T-cell (primary cell): ENCODE measurements at places on chromosomes 13 and 19. TPM values are rescaled to one million over a fixed set of nuclear protein-coding genes. Genes with fewer than 3 reads are reported as not detected.

GIPC3 gene
- 1.5 TPM for total RNA-seq

CEACAM4 gene
- total RNA-seq, result 0.53 TPM

ZNF154 gene
- total RNA-seq, result 7.5 TPM

IGFLR1 gene
- 54.7 TPM for total RNA-seq

B3GLCT gene
- 3.7 TPM for total RNA-seq

DNA sequence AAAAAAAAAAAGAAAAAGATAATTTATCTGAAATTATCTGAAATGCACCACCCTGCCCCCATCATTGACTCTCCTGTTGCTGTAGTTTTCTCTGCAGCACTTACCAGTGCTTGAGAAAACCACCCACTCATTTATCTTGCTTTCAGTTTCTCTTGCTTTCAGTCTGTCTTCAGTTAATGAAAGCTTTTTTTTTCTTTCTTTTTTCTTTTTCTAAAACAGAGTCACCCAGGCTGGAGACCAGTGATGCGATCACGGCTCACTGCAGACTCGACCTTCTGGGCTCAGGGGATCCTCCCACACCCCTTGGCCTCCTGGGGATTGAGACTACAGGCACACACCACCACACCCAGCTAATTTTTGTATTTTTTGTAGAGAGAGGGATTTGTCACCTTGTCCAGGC is 4.3 kb upstream of the ACP5 start:
- H3K27ac ChIP-seq, result peak overlapping the region; percentile 70
- peak overlapping the region; percentile 5 for H3K4me3 ChIP-seq
- H3K36me3 ChIP-seq, result peaks cover 5% of the 10 kb centered on the region
- H3K27me3 ChIP-seq, result peaks cover 2% of the 10 kb centered on the region
- no peak for DNase-seq

GRCh38 chr13:44174769-44175425 is 198.7 kb upstream of the SERP2 start:
- H3K36me3 ChIP-seq, result no peaks in the 10 kb centered on the region
- no peaks in the 10 kb centered on the region for H3K4me1 ChIP-seq
- no peak for DNase-seq
- no peaks in the 10 kb centered on the region for H3K27me3 ChIP-seq
- H3K4me3 ChIP-seq, result no peak overlapping the region

DNA sequence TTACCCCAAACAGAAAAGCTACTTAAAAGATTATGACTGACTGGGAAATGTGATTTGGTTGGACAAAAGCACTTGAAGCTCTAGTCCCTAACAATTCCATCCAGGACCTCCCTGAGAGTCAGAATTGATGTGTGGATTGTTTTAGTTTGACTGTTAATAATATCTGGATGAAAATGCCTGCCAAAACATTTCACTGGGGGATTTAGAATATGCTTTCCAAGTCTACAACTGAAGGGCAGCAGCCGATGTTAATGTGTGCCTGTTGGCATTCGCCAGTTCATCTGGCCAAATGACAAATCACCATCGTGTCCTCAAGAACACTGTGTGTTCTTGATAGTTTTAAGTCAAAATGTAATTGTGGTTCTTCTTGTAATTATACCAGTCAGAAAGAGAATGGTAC is 76.0 kb upstream of the TSC22D1 start:
- no peak for DNase-seq
- H3K27me3 ChIP-seq, result peaks cover 4% of the 10 kb centered on the region
- H3K4me1 ChIP-seq, result no peaks in the 10 kb centered on the region

- DNase-seq, result no peak
- no peaks in the 10 kb centered on the region for H3K27me3 ChIP-seq
- no peak overlapping the region for H3K4me3 ChIP-seq
- no peak overlapping the region for H3K27ac ChIP-seq
Measured at GRCh38 chr13:41820581-41821237, 140.2 kb downstream of the VWA8 start.

DNA sequence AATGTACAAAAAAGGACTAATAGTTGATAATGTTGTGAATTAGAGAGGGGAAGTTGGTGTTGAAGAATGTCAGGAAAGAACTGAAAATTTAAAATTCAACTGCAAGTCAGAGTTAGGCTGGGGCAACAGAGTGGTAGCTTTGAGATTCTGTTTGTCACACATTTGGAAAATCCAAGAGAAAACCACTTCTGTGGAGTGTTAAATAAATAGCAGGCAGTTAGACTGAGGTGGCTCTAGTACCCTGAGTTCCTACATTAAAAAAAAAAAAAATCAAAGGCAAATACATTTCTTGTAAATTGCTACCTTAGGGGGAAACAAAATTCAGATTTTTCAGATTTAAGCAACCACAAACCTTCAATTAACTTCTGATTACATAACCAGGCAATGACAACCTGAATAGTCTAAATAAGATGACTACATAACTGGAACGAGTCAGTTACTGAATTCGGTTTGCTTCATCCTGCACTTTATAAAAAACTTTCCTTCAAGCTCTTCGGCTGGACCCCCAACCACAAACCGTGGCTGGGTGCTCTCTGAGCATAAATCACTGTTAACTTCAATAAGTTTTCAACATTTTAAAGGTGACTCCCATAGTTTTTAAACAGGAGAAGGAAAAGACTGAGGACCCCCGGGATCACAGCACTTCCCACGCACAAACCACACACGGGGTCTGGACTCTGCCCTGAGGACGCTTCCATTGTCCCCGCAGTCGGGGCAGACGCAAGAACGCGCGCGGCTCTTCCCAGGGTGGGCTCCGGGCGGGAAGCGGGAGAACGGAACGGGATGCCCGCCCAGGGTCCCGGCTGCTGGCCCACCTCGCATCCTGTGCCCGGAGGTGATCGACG is 725 bp downstream of the ZNF682 start:
- no peaks in the 10 kb centered on the region for H3K36me3 ChIP-seq
- H3K4me1 ChIP-seq, result peaks cover 13% of the 10 kb centered on the region
- DNase-seq, result no peak
- peak overlapping the region; percentile 69 for H3K27ac ChIP-seq
- peak overlapping the region; percentile 94 for H3K4me3 ChIP-seq

DNA sequence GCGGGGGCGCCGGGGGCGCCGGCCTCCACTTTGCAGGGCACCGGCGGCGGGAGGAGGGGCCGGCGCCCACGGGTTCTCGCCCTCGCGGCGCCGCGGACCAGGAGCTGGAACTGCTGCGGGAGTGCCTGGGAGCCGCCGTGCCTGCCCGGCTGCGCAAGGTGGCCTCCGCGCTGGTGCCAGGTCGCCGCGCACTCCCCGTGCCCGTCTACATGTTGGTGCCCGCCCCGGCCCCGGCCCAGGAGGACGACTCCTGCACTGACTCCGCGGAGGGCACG is 11.9 kb downstream of the C19orf25 start:
- H3K4me1 ChIP-seq, result peaks cover 58% of the 10 kb centered on the region
- no peak overlapping the region for H3K27ac ChIP-seq
- H3K36me3 ChIP-seq, result no peaks in the 10 kb centered on the region
- H3K4me3 ChIP-seq, result no peak overlapping the region
- no peaks in the 10 kb centered on the region for H3K27me3 ChIP-seq

DNA sequence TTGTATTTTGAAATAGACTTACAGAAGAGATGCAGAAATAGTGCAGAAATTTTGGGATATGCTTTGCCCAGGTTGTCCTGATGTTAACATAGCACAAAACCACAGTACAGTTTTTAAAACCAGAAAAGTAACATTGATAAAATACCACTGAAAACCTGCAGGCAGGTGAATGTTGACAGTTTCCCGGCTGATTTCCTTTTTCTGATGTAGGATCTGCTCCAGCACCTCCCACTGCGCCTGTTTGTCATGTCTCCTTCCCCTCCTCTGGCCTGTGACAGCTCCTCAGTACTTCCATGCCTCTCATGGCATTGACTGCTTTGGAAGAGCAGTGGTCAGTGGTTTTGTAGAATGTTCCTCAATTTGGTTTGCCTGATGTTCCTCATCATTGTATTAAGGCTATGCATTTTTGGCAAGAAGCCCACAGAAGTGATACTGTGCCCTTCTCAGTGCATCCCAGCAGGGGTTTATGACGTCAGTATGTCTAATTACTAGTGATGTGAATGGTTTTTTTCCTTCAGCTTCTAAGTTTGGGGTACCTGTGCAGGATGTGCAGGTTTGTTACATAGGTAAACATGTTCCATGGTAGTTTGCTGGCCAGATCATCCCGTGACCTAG is 31.0 kb downstream of the TDRD12 start:
- H3K4me1 ChIP-seq, result peaks cover 15% of the 10 kb centered on the region
- no peaks in the 10 kb centered on the region for H3K36me3 ChIP-seq
- H3K27ac ChIP-seq, result no peak overlapping the region
- no peak overlapping the region for H3K4me3 ChIP-seq
- DNase-seq, result no peak
- H3K27me3 ChIP-seq, result peaks cover 2% of the 10 kb centered on the region

DNA sequence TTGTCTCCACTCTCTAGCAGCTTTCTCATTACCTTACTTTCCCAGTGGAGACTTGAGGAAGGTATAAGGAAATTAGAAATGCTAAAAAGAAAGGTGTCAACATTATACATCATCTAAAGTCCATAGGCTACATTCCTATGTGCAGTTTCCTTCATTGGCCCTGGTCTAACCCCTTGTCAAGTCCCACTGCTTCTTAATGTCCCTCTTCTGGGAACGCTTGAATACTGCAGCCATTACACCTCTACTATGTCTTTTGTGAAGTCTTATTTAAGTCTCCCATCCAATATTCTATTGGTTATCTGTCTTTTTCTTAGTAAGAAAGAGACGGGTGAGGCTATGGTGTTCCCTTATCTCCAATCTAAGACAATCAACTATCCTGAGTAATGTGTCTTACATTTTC is 332.6 kb upstream of the TMTC4 start:
- no peak overlapping the region for H3K4me3 ChIP-seq
- no peaks in the 10 kb centered on the region for H3K4me1 ChIP-seq

- H3K27ac ChIP-seq, result no peak overlapping the region
- no peak overlapping the region for H3K4me3 ChIP-seq
- H3K27me3 ChIP-seq, result no peaks in the 10 kb centered on the region
- H3K4me1 ChIP-seq, result no peaks in the 10 kb centered on the region
- no peaks in the 10 kb centered on the region for H3K36me3 ChIP-seq
- DNase-seq, result no peak
Measured at GRCh38 chr13:33202644-33203169, 82.8 kb downstream of the STARD13 start.

- no peaks in the 10 kb centered on the region for H3K27me3 ChIP-seq
- DNase-seq, result no peak
- no peaks in the 10 kb centered on the region for H3K36me3 ChIP-seq
- no peaks in the 10 kb centered on the region for H3K4me1 ChIP-seq
Measured at GRCh38 chr13:80235967-80236302, 105.0 kb downstream of the SPRY2 start.

DNA sequence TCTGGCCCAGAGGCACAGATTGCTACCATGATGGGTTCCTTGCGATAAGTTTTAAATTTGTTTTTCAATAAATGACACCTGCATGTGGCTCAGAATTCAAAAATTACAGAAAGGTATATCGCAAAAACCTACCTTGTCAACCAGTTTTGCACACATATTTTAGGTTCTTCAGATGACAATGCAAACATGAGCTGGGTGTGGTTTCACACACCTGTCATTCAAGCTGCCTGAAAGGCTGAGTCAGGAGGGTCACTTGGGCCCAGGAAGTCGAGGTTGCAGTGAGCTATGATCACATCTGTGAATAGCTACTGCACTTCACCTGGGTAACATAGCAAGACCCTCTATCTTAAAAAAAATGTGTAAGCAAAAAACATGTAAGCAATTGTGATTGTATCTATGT is 56.1 kb downstream of the DNM2 start:
- H3K36me3 ChIP-seq, result peaks cover 68% of the 10 kb centered on the region
- H3K4me1 ChIP-seq, result peaks cover 23% of the 10 kb centered on the region
- DNase-seq, result no peak

DNA sequence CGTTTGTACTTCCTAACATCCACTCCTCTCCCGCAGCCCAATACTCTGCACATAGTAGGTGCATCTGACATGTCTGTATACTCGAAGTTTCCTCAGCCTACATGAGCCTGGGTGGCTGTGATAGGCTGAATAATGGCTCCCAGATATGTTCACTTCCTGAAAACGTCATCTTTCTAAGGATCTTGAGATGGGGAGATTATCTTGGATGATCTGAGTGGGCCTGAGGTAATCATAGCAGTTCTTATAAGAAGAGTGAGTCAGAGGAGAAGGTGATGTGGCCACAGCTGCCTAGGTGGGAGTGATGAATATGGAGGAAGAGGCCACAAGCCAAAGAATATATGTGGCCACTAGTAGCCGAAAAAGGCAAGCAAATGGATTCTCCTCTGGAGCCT is 84.2 kb downstream of the AKAP11 start:
- H3K27ac ChIP-seq, result peak overlapping the region; percentile 12
- no peak for DNase-seq
- H3K4me1 ChIP-seq, result peaks cover 30% of the 10 kb centered on the region

DNA sequence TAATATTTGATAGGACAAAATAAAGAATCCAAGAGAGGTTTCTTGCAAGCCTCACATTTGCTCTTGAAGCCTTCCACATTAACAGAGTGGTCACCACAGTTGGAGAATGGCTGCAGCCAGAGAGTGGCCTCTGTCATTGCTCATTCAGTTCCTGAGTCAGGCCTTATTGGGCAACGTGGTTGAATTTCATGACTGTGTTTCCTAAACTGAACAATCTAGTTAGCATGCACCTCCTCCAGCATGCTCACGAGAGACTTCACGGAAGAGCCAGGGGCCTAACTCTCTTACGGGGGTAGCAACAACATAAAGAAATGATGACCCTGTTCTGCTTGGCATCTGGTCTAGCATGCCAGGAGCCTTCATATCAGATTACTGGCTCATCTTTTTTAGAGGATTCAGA is 9.6 kb upstream of the UBL3 start:
- no peak overlapping the region for H3K4me3 ChIP-seq
- no peaks in the 10 kb centered on the region for H3K27me3 ChIP-seq
- H3K36me3 ChIP-seq, result no peaks in the 10 kb centered on the region
- H3K4me1 ChIP-seq, result no peaks in the 10 kb centered on the region
- no peak for DNase-seq

DNA sequence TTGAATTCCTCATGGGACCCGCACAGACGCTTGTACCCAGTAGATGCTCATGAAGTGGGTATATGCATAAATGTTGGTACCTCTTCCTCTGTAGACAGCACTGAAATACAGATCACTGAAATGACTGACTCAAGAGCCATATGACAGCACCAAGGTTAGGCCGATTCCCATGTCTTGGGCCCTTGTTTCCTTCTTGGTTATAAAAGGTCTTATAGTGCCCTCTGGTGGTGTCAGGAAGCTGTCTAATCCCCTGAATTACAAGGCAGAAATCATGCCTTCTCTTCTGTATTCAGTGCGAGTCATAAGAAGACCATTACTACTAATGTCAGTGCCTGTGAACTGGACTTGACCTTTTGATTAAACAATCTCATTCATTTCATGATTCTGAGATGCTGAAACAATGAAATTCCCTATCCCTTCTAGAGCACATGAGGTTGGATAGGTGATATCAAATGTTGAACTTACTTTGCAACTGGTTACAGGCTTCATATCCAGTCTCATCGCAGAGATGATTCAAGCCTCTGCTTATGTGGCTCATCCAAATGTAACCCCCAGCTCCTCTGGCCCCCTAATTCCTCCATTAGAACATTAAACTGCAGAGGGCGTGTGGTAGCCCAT is 59.7 kb downstream of the SPATA13 start:
- H3K4me3 ChIP-seq, result no peak overlapping the region
- H3K27ac ChIP-seq, result no peak overlapping the region
- H3K36me3 ChIP-seq, result no peaks in the 10 kb centered on the region
- H3K4me1 ChIP-seq, result peaks cover 8% of the 10 kb centered on the region
